Caki2 (cell line): ENCODE measurements at places on chromosomes 3 and 15.

- DNase-seq: no peak
These were observed 20.1 kb downstream of the DET1 start for GRCh38 chr15:88526247-88526879.

DNA sequence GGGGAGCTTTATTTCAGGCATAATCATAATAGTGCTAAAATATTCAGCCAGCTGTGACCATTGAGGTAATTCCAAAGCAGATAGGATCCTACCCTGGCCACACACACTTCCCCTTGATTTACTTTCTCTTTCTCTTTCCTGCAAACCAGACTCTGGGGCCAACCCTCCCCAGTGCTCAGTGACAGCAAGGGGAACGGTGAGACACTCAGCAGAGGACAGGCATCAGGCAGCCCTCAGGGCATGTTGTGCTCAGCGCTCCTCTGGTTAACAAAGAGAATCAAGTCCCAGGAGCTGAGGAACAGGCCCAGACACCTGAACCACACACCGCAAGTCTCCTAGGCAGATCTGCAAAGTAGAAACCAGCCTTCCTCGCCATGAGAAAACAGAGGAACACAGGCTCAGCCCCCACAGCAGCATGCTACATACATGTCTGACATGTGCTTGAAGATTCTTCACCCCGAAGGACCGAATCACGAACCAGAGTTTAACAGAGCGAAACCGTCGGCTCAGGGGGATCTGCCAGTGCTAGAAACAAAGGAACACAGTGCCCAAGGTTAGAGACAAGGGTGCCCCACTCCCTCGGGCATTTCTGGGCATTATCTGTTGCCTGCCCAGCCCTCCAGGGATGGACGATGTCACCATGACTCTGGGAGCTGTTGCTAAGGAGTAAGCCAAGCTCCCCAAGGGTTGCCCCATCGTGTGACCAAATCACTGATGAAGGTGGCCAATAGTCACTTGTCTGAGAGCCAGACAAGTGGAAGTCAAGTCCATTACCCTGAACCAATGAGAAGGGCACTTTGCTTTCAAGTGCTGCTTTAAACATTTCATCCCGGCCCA lies 17.5 kb downstream of the HDC start:
- DNase-seq: no peak

GRCh38 chr15:32987067-32987466 lies 207.4 kb downstream of the FMN1 start:
- peak; percentile 51 for DNase-seq

DNA sequence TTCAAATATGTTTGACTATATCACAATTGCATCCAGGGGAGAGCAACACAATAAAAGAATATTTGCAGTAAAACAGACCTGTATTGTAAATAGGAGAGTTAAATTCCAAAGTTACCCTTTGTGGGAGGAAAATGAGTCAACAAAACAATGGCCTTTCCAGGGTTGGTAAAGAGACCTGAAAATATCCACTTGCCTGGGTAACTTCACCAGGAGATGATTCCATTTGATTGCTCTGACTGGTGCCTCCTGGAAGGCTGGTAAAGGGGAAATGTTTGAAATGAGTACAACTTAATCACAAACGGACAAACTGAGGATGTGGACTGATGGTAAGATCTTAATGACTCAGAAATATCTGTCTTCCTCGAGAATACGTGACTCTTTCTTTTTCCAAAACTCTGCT lies 43.6 kb upstream of the SRGAP3 start:
- no peak for DNase-seq

DNA sequence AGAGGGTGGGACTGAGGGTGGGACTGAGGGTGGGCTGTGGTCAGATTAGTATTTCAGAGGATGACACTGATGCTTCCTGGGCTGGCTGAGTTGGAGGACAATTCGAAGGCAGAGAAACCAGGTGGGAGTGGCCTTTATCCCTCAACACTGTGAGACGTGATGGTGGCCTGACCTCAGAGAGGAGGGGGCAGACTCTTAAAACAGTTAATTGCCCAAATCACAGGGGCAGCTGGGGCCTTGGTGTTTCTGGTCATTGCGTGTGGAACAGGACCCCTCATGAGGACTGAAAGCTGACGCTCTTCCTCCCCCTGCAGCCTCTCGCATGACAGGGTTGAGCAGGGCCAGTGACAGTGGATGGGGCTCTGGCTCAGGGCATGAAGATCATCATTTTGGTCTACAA lies 18.7 kb downstream of the DNASE1L3 start:
- DNase-seq: no peak

DNA sequence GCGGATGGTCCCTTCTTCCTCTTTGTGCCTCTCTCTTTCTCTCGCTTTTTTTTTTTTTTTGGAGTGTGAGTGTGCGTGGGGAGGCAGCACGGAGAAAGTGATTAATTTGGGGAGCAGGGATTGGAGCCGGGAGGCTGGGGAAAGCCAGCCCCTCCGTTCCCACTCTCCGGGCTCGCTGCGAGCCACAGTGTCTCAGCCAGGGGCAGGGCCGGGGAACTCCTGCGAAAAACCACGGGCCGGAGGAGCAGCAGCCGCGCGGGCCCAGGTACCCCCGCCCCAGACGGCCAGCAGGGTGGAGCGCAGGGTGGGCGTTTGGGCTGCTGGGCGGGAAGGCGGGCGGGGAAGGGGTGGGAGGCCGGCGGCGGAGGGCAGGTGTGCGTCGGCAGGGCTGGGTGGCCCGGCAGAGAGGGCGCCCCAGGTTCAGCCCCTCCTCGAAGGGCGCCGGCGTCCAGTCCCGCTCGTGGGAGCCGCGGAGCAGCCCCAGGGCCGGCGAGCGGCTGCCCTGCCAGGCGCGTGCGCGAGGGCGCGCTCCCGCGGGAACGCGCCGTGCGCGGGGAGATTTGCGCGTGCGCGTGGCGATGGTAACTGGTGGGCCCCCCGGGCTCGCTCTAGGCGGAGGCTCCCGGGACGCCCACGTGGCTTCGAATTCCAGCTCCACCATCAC lies 1.4 kb downstream of the CHL1 start:
- DNase-seq: no peak
